ENCODE measurements at places on chromosomes 4 and X.

GRCh38 chr4:173056710-173057109, 111.9 kb upstream of the GALNT7 start:
- no peak for DNase-seq

GRCh38 chr4:105944540-105944939, 49.3 kb downstream of the NPNT start:
- no peak for DNase-seq

- DNase-seq = no peak
Observed at GRCh38 chr4:100208964-100209363, 18.7 kb upstream of the DDIT4L start.

DNA sequence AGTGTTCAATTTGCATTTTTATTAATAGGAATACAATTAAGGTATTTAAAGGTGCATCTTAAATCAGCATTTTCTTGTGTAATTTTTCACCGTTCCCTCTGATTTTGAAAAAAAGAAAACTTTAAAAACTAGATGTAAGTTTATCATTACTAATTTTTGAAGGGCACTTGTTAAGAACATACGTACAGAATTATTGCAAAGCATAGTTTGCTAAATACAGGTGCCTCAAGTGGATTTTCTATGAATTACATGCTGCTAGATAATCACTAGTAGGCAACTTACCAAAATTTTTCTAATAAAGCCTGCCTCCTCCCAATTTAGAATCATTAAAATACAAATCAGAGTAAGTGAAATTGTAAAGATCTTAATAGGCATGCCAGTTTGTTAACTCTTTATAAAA, 8.5 kb downstream of the CNKSR2 start:
- DNase-seq = no peak

DNA sequence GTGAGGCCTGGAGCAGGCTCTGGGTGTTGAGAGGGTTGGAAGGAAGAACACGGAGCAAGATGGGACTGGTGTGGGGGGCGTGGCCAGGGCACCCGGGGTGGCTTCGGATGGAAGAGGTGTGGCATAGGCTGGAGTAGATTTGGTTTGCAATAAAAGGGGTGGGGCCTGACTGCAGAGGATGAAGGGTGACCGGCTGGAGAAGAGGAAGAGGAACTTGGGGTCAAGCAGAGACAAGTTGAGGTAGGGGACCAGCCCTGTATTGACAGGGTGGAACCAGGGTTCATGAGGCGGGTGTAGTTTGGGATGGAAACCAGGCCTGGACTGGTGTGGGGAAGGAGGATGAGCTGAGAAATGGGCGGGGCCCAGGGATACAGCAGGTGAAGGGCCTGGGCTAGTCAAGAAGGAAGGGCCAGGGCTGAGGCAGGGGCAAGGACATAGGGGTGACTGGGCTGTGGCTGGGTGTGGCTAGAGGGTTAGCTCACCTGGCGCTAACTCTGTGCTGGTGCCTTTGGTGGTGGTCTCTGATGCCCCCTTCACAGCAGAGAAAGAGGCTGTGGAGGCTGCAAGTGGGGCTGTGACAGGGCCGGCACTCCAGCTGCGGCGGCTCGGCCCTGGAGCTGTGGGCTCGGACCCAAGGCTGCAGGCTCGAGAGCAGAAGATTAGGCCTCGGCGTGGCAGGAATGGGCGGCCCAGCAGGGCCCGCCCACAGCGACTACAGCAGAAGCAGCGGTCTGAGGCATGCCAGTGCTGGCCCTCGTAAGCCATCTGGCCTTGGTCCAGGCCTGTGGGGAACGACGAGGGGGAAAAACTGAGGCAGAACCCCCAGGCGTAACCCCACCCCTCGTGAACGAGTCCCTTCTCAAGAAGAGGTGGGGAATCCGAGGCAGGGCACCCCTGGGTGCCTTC, 5.0 kb downstream of the PLP2 start:
- DNase-seq = no peak

- DNase-seq = no peak
Observed at GRCh38 chr4:155745984-155746383, 12.8 kb upstream of the GUCY1B1 start.

DNA sequence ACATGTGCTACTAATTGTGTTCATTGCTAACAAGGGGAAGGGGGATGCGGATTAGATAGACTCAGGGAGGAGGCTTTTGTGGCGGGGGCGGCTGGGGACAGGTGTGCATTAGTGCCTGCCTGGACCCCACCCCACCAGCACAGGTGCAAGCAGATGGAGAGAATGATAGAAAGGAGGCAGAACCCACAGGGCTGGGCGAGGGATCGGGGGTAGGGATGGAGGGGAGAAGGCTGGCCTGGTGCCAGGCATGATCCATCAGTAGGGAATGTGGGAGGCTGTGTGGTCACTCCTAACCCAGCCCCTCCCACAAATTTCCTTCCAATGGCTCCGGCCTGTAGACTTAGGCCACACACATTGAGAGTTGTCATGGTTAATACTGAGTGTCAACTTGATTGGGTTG, 30.5 kb upstream of the CRMP1 start:
- no peak for DNase-seq

DNA sequence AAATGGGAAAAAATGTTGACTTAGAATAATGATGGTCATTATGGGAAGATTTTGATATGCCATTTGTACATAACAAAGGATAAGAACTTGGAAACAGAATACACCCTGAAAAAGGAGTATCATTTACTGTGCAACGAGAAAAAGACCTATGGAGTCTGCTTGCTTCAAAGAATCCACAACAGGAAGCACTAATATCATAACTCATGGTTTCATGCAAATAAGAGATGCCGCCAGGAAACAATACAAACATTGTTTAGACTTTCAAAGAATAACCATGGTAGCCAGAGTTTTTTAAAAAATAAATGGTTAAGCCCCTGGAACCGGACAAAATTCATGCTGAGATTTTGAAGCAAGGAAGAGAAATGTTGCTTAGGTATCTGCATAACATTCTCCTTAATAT, 139.9 kb upstream of the ETNPPL start:
- no peak for DNase-seq

DNA sequence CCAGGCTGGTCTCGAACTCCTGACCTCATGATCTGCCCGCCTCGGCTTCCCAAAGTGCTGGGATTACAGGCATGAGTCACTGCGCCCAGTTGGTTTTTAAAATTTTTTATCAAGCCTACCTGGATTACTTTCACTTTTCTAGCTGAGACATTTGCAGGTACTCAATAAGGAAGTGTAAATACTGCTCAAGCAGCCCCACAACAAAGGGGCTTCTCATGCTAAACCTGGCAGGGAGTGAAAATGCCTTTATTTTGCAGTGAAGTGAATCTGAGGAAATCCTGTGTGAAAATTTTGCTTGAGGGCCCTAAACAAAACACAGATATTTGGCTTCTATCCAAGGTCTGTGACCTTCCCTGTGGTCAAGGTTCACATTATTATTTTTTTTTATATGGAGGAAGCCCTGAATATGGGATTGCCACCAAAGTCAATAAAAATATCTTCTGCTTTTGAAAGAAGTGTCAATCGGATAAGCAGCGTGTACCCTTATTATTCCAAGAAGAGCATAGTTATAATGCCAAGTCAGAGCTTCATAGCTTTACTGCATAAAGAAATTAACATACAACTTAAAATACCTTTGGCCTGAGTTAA, 481.0 kb downstream of the SH2D1A start:
- DNase-seq = no peak

DNA sequence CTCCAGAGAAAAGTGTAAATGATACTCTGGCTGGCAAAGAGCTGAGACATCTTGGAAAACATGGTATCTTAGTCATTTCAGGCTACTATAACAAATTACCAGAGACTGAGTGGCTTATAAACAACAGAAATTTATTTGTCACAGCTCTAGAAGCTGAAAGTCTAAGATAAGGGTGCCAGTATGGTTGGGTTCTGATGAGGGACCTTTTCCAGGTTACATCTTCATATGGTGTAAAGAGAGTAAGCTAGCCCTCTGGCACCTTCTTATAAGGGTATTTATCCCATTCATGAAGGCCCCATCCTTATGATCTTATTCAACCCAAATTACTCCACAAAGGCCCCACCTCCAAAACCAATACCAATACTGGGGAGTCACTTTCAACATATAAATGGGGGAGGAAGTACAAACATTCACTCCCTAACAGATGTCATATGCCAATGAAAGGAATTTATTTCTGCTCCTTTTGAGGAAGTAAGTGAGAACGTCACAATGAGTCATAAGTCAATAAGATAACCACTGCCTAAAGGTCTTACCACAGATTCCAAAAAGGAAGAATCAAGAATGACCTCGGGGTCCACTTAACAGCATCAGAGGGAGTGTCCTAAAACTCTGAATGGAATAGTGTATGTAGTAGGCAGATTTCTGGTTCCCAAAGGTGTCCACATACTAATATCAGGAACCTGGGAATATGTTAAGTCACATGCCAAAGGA, 246.6 kb downstream of the OPHN1 start:
- no peak for DNase-seq

DNA sequence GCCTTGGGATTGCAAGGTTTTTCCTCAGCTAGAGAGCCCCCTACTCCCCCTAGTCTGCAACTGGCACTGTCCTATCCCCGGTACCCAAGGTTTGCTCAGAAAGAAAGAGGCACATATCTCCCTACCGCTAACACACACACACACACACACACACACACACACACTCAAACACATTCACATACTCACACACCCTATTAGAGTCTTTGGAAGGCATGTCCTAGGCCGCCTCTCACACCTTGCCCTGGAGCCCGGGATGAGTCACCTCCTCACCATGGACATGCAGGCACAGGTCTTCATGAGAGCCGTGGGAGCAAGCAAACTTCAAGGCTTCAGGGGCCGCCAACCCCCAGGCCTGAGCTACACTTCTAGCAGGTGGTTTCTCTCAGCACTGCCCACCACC, 49.2 kb downstream of the PJA1 start:
- DNase-seq = no peak

GRCh38 chr4:113502906-113503305, 258.6 kb downstream of the CAMK2D start:
- no peak for DNase-seq

DNA sequence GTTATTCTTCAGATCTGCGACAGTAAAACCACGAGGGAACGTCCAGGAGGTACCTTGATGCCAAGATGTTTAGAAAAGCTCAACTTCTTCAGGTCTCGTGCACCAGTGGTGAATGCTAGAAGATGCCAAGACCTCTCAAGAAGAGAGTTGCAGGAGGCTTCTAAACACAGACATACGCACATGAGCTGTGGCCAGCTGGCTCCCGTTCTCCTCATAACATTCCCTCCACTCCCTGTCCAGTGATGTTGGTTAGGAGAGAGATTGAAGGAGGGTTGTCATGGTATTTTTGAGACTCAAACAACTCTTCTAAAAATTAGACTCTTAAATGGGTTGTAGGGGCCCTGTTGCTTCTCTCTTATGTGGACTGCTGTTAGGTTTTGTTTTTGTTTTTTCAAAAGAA, 184.3 kb downstream of the QDPR start:
- DNase-seq = no peak

DNA sequence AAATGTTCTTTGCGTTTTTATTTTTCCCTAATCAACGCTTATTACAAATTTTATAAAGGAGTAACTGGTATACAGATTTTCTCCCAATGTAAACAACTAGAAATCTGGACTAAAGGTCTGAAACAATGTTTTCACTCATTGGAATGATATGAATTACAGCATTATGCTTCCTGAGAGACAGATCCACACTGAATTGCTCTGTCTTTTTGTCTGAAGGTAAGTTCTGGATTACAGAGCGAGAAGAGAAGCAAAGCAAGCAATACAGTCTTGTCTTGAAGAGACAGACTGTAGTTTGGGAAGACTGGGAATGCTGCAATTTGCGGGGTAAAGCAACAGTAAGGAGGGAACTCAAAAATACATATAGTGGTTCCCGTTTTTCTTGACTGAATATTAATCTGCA, 262.2 kb upstream of the PABPC4L start:
- no peak for DNase-seq

DNA sequence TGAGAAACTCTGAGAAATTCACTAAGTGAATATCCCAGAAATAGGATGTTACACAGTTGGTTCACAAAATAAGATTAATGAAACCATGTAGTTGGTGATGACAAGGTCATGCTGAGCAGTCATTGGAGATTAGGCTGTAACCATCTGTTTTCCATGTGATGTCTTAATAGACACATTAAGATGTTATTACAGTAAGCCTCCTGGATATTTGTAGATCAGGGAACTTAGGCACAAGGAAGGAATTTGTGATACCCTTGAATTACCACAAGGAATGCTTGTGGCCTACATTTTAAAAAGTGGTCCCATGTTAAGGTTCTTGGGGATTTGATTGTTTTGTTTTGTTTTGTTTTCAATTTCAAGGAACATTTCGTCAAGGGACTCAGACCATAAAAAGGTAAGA, 185.6 kb upstream of the BANK1 start:
- DNase-seq = no peak

DNA sequence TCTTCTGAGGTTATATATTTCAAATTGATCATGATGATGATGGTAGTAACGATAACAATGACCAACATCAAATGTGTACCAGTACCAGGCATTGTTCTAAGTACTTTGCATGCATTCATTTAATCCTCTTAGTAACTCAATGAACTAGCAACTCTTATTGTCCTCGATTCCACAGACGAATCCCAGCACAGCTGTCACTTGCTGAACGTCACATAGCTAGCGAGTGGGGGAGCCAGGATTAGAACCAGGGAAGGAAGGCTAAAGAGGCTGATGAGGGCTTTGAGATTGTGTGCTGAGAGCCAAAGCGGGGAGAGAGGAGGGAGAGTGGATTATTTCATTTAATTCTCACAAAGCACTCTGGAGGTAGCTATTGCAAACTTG, 103.6 kb downstream of the PHOX2B start:
- DNase-seq = no peak

GRCh38 chrX:13798184-13798583, 18.7 kb downstream of the GPM6B start:
- no peak for DNase-seq

DNA sequence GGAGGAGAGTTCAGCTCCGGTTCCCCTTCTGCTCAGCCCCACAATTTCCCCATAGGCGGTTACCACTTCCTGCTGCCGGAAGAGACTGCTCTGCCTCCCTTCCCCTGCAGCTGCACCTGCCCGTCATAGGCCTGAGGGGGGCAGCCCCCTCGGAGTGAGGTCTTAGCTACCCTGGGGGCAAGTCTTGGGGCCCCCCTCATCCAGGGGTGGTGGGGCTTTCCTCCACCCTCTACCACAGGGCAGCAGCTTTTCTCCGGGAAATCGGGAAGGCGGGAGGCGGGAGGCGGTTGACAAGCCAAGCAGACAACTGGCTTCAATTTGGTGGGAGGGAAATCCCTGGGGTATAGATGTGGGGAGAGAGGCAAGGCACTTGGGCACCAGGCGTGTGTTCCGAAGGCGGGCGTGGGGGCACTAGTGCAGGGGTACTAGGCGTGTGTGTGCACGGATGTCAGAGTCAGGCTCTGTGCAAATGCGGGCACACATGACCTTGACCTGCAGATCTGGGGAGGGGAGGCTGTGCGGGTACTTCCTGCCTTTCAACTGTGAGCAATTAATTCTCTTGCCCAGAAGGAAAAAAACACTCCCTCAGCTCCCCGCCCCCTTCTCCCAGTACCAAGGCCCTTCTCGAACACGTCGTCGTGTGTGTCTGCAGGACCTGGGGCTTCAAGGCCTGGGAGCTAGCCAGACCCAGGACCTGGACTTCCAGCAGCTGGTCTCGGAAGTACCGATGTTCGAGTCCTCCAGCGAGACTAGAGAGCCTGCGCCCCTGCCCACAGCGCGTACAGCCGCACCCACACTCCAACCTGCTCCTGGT, 1.0 kb upstream of the ARHGAP4 start:
- DNase-seq = peak; percentile 43

All from activated T-helper 1 cell treated with anti-CD3 and anti-CD28 coated beads, Interleukin-2, amount 50 U/mL, for 16 hours (primary cell).